ENCODE measurements at places on chromosomes 11 and 22.

DNA sequence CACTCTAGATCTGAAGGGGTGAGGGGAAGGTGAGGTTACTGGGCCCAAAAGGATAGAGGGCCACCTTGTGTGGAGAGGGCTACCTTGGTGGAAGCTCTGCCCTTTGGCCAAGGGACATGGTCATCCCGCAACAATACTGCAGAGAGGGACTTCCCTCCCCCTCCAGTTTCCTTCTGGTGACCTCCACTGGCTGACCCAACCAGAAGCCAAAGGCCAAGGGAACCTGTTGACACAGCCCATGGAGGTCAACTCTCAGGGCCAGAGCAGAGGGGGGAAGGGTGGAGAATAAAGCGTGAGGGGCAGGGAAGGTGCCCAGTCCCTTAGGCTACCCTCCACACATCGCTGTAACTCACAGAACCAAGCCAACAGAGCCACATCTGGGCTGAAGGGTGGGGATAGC is 15.0 kb upstream of the RHOD start:
- no peak for DNase-seq

- DNase-seq: no peak
Measured at GRCh38 chr11:122100756-122101080, 15.3 kb downstream of the BLID start.

GRCh38 chr11:128405714-128406662 is 181.4 kb downstream of the ETS1 start:
- DNase-seq: no peak

- no peak for DNase-seq
Measured at GRCh38 chr22:49011769-49012648, 815.7 kb downstream of the BRD1 start.

GRCh38 chr11:70265341-70265740 is 5.1 kb upstream of the PPFIA1 start:
- DNase-seq: no peak

GRCh38 chr11:92489826-92490399 is 265.3 kb downstream of the FAT3 start:
- no peak for DNase-seq

DNA sequence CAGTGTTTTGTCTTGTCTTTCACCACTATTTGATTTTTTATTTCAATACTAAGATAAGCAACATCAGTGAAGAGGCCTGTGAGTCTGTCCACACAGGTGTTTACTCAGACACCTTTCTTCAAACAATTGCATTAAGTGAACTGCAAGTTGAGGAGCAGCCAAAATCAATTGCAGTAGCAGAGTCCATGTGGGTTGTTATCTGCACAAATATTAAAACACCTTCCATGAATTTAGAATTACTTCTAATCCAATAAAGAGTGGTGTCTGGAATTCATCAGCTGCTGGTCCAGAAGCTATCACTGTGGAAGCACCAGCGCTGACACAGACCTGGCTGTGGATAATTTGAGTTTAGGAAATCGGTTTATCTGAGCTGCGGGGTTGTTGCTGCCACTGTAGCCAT is 83.5 kb upstream of the FAT3 start:
- DNase-seq: no peak

GRCh38 chr11:125559888-125560287 is 9.4 kb upstream of the EI24 start:
- no peak for DNase-seq

DNA sequence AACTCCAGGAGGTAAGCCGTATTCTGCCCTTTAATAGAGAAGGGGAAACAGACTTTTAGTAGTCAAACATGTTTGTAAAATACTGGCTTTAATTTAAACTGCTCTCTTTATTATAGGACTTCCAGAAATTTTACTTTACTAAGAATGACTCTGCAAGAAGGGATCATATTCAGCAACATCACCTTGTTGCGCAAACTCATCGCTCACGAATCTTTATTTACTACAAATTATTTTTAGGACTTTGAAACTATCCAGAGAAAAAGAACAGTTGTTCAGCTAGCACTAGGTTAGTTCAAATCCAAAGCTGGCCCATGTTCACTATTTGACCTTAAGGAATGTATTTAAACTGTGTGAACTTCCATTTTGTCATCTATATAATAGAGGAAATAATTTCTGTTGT is 498.3 kb upstream of the TENM4 start:
- no peak for DNase-seq

DNA sequence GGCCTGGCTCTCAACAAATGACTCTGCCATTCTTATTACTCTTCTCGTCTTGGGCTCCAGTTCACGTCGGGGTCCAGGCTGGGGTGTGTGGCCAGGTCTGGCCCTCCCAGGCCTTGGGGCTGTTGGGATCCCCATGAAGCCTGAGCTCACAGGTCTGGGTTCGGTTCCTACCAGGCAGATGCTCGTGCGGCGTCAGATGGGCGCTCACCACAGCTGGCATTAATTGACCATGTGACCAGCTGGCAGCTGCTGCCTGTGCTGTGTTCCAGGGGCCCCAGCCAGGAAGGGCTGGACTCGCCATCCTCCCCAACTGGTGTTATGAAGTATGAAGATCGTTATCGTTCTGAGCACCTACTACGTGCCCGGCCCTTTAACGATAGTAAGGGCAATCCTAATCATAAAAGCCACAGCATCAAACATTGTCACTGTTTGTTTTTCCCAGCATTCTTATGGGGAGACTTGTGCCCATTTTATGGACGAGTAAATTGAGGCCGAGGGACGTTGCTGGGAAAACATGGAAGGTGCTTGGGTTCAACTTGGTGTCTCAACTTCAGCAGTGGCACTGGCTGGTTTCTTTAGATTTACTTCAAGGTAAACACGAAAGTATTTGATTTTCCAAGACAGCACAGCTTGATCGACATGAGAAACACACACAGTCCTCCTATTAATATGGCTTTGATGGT is 26.8 kb upstream of the CACNG2 start:
- no peak for DNase-seq

DNA sequence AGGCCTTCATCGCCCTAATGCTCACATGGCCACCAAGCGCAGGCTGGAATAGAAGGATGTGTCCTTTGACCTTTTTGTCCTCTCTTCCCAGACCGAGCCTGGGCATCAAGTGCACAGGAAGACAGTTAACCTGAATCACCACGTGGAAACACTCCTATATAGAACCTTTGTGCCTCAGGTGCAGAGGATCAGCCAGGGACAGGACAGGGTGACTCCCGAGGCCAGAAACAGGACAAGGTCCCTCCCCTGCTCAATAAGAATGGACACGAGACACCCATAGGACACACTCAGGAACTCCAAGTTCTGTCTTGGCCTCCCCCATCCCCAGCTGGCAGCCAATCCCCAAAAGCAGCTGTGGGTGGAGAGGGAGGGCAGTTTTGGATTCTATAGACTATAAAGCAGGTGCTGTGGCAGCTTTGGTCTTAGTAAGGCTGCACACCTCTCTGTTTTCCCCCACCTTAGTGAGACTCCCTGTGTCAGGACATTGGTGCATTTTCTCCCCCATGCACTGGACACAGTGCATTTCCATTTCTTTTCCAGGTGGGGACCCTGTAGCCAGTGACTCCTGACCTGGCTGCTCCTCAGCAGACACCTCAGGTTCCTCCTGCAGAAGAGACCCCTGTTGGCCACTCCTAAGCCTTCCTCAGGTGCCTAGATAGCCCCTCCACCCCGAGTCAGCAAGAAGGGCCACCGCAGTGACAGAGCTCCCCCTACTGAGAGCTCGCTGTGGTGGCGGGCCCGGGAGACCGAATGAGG is 43.6 kb upstream of the POU2AF1 start:
- peak; percentile 29 for DNase-seq

DNA sequence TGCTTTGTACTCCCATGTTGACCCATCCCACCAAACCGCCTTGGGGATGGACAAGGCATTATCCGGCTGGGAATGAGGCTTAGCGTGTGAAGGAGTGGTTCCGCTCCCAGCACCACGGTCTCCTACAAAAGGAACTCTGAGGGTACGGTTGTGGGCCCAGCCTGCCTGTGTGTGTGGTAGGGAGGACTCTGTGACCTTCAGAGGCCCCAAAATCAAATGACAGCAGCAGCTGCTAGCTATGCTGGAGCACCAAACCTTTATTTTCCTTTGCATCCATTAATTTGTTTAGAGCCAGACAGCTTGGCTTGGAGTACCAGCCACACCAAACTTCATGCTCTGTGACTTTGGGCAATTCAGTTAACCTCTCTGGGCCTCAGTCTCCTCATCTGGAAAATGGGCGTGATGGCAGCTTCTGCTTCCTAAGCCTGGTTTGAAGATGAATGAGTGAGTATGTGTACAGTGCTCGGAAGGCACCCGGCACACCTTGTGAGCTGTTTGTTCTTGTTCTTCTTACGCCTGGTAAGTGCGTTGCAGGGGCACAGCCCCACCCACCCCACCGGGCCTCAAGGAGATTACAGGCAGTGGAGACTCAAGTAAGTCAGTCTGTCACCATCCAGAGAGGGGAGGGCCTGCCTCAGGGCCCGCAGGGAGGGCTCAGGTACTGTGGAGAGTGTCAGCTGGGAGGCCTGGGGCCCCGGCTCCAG is 25.3 kb downstream of the MB start:
- no peak for DNase-seq

- DNase-seq: no peak
Measured at GRCh38 chr11:116257092-116257491, 515.7 kb downstream of the BUD13 start.

DNA sequence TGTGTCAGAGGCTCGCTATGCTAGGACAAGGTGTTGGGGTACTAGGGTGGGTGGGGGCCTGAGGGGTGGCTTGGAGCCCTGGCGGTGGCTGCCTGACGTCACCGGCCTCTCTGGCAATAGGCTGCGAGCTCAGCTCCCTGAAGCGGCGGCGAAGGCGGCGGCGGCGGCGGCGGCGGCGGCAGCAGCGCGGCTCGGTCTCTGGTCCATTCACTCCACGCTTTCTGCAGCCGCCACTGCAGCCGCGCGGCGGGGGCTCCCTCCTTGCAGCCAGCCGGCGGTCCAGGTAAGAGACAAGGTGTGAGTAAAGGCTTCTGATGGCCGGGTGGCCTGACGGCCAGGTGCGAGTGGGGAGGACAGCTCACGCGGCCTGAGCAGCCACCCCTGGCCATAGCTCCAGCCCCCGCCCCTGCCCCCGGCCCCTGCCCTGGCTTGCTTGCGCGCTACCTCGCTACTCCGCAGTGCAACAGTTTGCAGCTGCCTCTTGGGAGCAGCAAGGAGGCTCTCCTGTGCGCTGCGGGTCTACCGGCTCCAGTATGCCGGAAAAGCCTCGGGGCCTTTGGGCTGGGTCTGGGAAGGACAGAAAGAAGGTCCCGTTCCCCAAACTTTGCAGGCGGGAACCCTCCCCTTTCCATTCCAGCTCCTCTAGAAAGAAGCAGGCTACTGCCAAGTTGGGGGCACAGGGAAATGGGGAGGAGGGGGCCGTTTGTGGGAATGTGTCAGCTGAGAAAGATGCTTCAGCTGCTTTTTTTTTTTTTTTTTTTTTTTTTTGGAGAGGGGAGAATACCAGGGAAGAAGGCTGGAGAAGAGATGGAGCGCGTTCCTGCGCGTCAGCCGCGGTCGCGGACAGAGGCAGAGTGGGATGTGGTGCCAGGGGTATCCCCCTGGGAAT is at the start of gene C11orf87:
Gene C11orf87 (plus strand): TSS at position 210 of the 889 bp plus-strand sequence. CDS start 1,444 bp downstream, outside the sequence.
- no peak for DNase-seq

GRCh38 chr11:122976061-122976733 is 5.4 kb downstream of the BSX start:
- DNase-seq: no peak

DNA sequence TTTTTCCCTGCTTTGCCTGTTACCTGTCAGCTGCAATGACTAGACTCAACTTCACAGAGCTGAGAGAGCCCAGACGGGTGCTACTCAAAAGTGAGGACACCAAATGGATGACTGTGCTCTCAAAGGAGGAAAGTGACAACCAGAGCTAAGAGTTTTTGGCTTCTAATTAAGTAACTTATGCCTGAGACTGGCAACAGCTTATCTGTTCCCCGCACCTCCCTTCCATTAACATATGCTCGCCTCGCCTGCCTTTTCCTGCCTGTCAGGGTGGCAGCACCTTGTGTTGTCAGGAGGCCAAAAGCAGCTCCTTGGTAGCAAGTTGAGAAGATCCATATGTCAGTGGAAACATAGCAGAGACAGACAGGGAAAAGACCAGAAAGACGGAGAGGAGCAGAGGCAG is 573.9 kb upstream of the KIRREL3 start:
- no peak for DNase-seq

DNA sequence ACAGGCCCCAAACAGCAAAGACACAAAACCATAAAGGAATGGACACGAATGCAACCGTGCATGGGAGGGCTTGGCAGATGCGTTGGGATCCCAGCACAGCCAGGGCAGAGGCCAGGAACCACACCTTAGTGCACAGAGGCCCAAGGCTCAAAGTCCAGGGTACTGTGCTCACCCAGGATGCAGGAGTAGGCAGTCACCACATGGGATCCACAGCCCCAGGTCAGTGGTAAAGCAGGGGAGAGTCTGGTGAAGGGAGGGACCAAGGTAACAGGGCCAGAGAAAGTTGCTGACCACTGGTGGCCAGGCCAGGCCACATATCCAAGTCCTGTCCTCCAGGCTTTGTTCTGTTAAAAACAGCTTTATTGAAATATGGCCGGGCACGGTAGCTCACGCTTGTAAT is 6.5 kb upstream of the CERK start:
- no peak for DNase-seq

DNA sequence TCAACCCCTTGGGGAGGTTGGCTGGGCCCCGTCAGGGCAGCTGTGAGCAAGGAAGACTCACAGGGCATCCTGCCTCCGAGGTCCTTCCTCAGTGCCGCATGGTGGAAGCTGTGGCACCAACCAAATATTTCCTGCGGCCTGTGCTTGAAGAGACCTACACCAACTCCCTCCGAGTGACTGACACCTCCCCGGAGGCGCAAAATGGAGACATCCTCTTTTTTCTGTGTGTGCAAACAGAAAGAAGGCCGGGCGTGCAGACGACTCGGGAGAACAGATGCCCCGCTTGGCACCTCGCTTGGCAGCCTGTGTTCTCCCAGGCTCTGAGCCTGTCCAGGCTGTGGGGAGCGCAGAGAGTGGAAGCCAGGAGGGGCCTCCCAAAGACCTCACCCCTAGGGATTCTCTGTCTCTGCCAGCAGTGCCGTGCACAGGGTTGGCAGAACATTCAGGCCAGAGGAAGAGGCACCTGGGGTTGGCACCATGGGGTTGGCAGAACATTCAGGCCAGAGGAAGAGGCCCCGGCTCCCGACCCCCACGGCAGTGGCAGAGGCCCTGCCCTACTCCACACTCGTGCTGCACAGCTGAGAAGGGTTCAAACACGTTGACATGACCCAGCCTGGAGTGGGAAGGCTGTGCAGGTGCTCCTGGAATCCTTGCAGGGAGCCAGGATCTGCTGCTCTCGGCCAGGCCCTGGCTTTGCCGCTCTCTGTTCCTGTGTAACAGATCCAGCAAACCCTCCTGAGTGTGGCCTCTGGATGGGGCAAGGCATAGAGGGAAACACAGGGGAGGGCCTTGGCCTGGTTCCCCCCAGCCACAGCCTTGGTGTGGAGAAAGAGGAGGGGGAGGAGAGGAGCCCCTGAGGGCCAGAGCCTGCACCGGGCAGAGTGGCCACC is 805.5 kb downstream of the BRD1 start:
- DNase-seq: no peak

GRCh38 chr11:35183326-35183925 is 44.5 kb downstream of the CD44 start:
- DNase-seq: no peak

- no peak for DNase-seq
Measured at GRCh38 chr11:129348813-129349212, 26.8 kb upstream of the BARX2 start.

- no peak for DNase-seq
Measured at GRCh38 chr11:64624883-64625481, 34.0 kb downstream of the SLC22A12 start.
